Coronary artery (tissue), 2 donors: ENCODE measurements at places on chromosomes 7 and 10.

DNA sequence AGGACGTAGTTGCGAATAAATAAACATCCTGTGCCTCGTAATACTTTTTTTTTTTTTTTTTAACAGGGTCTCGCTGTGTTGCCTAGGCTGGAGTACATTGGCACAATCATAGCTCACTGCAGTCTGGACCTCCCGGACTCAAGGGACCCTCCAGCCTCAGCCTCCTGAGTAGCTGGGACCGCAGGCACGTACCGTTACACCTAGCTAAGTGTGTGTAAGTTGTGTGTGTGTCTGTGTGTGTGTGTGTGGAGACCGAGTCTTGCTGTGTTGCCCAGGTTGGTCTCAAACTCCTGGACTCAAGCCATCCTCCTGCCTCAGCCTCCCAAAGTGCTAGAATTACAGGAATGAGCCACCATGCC lies 573 bp upstream of the PON2 start:
- DNase-seq = no peak

GRCh38 chr7:35728412-35729060 lies 33.6 kb upstream of the HERPUD2 start:
- no peak for DNase-seq

DNA sequence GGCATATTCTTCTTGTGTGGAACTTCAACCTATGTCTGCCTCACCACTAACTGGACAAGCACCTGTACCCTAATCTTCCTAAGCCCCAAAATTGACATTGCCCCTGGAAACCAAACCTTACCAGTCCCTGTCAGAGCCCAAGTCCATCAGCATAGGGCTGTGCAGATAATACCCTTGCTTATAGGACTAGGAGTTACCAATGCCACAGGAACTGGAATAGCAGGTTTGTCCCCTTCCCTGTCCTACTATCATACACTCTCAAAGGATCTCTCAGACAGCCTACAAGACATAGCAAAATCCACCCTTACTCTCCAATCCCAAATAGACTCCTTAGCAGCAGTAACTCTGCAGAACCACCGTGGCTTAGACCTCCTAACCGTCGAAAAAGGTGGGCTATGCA lies 19.8 kb downstream of the ZNF107 start:
- no peak for DNase-seq

DNA sequence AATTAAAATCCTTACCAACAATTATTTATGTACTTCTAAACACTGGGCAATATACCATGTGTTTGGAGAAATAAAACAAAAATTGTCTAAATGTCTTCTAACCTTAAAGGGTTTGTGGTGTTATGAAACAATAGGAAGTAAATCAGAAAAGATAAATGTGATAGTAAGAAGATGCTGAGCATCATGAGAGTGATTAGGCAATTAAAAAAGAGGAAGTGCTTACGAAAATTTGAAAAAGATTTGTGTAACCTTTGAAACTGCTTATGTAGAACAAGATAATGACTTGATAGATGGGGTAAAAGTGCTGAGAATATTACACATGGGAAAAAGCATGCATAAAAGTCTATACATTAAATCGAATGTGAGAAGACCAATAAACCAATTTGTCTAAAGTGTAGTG lies 573.4 kb upstream of the CNTNAP2 start:
- no peak for DNase-seq

- no peak for DNase-seq
Measured at GRCh38 chr10:95579835-95580535, 18.8 kb upstream of the SORBS1 start.
